Myocyte (in vitro differentiated cells): ENCODE measurements at places on chromosomes 1 and 21. TPM values are rescaled to one million over a fixed set of nuclear protein-coding genes. Genes with fewer than 3 reads are reported as not detected.
A peak's percentile ranks its signal among the peaks of the same experiment; 100 is the strongest.

MCOLN3 gene
- 2.9 and 3.0 TPM in 2 replicates for total RNA-seq

DNA sequence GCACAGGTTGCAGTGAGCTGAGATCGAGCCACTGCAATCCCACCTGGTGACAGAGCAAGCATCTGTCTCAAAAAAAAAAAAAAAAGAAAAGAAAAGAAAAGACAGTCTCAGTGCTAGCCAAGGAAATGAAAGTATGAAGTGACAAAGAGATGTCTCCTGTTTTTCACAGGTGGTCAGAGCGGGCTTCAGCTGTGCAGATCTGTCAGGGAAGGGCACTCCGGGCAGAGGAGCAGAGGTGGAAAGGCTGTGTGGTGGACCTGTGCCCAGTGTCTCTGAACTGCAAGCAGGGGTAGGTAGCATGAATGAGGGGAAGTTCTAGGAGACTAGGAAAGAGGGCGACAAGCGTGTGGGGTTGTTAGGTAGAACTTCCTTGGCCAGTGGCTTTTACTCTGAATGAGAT is 67.5 kb downstream of the CD247 start:
- DNase-seq: no peak

GRCh38 chr21:32965129-32965680 is 60.5 kb upstream of the OLIG2 start:
- no peak for DNase-seq

GRCh38 chr1:93427656-93428055 is 20.3 kb upstream of the FNBP1L start:
- DNase-seq: peak; percentile 52

GRCh38 chr1:82565146-82565545 is 764.4 kb downstream of the ADGRL2 start:
- peak; percentile 83 for DNase-seq

RASAL2 gene
- total RNA-seq: 21.3 and 24.3 TPM in 2 replicates

DNA sequence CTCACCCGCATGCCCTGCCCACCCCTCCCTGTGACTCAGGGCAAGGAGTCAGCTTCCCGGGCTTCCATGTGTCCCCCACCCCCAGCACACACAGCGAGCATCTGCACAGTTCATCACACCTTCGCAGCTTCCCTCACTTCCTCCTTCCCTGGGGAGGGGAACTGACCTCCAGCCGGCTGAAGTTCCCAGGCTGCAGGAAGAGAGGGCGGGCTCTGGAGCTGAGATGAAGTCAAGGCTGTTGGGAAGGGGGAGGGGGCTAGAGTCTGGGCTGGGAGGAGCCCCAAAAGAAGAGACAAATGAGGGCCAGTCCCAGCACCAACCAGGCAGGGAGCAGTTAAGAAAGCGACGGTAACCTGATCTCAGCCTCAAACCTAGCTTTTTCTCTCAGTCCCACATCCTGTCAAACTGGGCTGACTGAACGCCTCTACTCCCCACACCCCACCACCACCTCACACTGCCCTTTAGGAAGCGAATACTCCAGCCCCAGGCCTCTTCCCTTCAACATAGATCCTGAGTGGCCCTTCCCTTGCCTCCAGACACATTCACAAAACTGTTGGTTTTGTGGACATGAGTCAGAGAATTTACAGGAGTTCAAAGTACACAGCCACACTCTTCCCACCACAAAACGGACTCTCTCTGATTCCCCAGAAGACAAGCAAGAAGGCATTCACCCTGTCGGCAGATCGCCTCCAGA is 1.8 kb downstream of the RHOC start:
- peak; percentile 94 for DNase-seq

DNA sequence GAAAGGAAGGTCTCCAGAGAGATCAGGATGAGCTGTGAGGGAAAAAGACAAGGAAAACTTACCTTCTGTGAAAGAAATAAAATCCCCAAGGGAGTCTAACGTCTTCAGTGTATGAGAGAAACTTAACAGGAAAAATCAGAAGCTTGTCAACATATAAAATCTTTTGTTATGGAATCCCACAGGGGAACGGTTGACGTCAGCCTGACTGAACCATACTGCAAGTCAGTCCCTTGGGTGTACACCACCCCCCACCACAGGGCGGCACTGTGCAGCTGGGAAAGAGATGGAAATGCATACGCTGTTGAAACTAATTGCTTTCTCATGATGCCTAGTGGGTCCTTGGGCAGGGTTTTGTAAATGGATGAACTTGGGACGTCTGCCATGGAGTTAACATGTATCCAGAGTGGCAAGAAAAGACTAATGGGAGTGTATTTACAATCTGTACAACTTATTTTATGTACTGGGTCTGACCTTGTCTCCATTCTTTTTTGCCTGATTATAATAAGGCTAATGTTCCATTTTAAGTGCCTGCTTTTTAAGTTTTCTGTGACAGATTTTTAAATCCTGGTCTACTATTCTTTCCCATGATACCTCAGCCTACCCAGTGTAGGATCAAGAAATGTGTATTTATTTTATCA is 22.7 kb downstream of the UTP25 start:
- peak; percentile 26 for DNase-seq

NTPCR gene
- total RNA-seq: 30.2 and 38.6 TPM in 2 replicates

DNA sequence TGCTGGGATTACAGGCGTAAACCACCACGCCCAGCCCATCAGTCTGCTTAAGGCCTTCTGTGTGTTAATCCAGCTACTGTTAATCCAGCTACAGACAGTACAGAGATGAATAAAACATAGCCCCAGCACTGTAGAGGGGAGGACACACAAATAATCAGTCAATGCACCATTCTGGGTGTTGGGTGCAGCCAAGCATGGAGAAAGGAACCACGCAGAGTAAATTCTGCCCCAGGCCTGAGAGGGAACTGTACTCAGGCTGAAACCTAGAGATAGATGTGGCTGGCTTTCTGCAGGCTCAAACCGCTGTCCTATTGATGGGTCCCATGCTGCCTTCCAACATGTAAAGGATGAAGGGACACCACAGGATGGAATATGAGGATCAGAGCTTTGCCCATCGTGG is 136.8 kb upstream of the IGSF21 start:
- no peak for DNase-seq

GRCh38 chr1:208741296-208741695 is 497.1 kb upstream of the PLXNA2 start:
- peak; percentile 17 for DNase-seq

ZNF648 gene
- not detected in 2 replicates for total RNA-seq

DNA sequence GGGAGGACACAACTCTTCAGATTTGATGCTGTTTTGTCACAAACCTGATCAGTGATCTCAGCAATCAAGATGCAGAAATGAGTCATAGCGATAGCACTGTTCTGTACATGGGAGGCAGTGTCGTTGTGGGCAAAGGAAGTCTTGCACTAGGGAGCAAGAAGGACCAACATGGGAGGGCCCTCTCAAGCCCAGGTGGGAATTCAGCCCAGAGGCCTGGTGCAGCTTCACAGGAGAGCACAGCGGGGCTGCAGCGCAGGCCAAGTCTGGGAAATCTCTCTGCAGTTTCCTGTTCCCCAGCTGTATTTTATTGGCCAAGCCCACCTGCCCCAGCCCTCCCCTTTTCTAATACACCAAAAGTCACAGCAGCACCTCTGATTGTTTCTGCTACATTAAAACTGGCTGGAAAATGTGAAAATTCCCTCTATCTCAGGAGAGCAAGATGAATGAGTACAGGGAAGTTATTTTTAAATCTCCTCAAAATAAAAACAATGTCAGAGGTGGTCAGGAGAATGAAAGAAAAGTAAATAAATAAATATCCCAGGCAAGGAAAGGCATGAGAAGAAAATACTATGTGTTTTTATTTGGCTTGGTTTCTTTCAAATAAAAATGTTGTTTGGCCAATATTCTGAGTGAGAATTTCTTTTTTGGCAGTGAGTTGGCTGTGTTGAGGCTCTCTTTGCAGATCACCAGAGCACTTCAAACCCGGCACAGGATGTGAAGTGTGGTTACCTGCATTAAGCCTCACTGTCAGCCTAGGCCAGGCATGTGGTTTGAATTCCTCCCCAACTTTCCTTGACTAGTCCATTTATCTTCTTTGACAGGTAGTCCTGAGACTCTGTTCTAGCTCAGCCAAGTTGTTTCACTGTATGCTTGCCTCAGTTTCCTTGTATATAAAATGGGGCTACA is 422.1 kb downstream of the PLPP3 start:
- no peak for DNase-seq

COL11A1 gene
- 117 and 120 TPM in 2 replicates for total RNA-seq

DNA sequence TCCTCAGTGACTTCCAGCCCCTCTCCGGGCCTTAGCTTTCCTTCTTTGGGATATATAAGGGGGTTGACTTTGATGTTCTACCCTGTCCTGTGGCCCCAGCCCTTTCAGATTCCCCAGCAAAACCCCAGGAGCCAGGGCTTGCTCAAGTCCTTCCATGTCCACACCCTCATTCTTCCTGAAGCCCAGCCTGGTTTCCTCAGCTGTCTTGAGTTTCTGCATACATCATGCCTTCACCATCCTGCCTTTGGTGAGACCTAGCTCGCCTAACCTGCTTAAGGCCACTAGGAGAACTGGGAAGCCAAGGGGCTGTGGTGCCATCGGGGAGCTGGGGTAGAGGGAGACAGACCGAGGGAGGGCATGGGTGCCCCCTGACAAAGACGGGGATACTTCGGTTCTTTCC is 17.2 kb upstream of the PEF1 start:
- no peak for DNase-seq

DNA sequence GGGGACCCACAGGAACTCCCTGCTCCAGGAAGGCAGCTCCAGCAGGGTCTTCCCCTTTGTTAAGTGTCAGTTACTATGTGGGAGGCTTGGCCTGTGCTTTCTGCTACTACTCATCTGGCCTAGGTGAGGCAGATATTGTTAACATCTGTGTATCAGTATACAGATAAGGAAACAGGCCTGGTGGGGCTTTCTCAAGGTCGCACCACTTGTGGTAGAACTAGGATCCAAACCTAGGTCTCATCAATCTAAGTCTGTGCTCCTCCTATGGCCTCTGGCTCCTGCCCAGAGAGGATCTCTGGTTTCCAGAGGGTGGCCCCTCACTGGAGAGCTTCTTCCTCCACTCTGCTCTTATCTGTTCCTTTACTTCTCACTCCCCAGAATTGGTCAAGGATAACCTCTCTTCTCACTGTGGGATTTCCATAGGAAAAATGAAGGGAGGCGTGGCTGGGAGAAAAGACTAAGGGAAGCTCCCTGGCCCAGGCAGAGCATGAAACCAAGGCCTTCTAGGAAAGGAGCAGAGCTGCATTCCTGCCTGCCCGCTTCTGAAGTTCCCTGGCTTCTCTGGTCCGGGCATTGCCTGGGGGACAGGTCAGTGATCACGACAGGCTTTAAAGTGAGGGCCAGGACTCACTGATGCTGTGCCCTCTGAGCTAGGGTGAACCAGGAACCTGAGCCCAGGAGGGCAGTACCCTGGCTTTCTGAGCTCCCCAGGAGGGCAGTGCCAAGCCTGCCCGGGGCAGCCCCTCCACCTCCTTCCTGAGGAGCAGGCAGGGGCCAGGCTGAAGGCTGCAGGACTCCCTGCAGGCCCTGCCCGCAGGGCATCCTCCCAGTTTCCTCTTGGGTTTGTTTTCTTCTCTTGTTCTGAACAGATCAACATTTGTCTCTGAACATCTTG is 5.8 kb downstream of the KCNC4 start:
- DNase-seq: no peak

DNA sequence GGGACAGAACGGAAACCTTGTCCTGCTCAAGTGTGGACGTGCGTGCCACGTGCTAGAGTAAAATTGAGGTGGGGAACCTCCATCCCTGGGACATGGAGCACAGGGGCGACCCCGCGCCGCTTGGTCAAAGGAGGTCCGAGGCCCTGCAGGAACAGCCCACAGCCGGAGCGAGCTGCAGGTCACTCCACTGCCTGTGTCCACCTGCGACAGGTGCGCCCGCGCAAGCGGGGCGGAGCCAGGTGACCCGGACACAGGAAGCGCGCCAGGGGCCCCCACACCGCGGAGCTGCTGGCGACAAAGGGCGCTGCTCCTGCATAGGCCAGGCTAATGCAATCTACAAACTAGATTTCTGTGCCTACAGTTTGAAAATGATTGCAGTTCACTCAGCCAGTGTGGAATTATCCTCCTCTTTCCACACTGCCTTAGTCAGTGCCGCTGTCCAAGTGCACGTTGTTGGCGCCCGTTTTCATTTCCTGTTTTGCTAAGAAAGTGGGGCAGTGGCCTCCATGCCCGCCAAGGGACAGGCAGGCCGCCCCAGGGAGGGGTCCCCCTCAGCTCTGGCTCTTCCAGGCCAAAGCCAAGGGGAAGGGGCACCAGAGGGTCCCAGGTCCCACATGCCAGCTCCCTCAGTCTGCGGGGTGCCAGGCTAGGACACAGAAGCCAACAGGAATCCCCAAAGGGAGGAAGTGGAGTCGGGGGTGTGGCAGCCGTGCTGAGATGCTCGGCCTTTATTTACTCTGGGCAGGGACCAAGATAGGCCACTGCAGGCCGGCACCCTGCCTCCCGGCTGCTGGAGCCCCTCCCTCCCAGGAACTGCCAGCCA is 4.3 kb upstream of the NADK start:
- no peak for DNase-seq

DNA sequence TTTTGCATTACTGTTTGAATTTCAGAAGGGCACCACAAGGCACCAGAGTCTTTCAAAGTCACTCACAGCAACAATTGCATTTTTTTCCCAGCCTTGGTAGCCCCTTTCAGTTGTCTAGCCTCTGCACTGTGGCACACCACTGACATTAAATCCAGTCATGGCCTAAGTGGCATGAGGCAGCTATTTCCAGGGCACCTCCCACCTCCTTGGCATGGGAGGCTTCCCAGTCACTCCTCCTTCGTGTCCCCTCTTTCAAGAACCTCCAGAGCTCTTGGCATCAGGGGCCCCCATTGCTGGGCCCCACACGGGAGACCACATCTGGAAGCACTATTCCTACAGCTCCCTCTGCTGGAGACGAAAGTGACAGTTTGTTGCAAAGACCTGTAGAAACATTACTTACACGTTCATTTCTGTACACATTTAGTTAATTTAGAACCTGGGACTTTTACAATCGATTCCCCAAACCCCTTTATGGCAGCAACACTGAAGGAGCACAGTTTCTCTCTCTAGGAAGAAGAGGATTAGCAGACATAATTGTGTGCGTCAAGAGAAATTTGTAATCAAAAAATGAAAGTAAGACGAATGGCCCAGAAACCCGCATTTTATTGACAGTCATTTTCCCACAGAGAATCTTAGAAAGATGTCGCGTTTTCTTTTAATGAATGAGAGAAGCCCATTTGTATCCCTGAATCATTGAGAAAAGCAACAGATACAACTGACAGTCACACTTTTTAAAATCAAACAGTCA is 5.7 kb upstream of the CHD5 start:
- no peak for DNase-seq

CADM3 gene
- 1.4 and 2.5 TPM in 2 replicates for total RNA-seq

GRCh38 chr1:231241750-231242149 is 738 bp downstream of the GNPAT start:
- DNase-seq: peak; percentile 20

- no peak for DNase-seq
Measured at GRCh38 chr1:65964123-65964522, 171.4 kb downstream of the PDE4B start.

CTSE gene
- not detected in 2 replicates for total RNA-seq

- DNase-seq: no peak
Measured at GRCh38 chr1:60255565-60255964, 182.0 kb upstream of the C1orf87 start.
